ENCODE measurements at places on chromosomes 11 and 22.

DNA sequence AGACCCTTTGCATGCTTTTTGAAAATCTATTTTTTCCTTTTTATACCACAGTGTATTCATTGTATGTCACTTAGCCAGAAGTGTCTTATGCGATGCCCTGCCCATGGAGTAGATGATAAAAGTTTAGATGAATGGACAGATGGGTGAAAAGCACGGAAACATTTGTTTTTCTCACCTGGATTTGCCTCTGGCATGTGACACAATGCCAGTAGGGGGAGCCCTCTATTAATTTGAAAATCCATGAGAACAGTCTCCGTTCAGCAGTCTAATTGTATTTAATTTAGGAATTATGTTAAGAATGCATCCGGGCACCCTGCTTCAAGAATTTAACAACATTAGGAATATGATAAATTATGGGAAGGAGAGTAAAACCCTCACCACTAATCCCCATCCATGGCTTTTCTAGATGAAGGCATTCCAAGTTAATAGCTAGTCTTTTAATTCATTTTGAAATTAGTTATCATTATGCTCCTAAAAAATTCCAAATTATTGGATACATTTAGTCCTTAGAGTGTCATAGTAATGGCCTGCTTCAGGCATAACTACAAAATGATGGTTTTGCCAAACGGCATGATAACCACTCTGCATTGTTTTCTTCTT is 55.3 kb upstream of the ALKBH3 start:
- DNase-seq: peak; percentile 50

DNA sequence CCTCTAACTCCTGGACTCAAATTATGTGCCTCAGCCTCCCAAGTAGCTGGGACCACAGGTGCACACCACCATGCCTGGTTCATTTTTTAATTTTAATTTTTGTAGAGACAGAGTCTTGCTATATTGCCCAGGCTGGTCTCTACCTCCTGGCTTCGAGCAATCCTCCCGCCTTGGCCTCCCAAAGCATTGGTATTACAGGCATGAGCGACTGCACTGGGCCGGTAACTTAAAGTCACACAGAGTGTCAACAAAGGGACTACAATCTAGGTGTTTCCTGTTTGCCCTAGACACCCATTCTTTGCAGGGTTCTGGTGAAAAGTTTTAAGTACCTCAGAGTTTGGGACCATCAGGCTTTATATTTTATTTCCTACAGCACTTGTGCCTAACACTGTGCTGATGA is 8.4 kb downstream of the UVRAG start:
- DNase-seq: no peak

DNA sequence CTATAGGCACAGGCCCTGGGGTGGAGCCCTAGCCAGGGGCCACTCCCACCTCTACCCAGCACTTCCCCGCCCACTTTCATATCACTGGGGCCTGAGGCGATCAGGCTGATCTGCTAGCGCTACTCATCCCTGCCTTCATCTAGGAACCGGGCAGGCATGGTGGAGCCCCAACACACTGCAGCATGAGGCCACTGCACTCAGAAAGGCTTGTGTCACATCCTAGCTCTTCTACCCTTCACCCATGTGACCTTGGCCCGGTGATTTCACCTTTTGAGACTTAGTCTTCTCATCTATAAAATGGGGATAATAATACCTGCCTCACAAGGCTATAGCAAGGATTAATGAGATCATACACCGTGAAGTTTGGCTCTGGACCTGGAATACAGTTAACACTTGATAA is 18.1 kb upstream of the GDPD5 start:
- DNase-seq: no peak

GRCh38 chr22:49765091-49765771 is 62.4 kb downstream of the BRD1 start:
- DNase-seq: no peak

GRCh38 chr11:123264431-123264780 is 69.4 kb upstream of the CLMP start:
- no peak for DNase-seq

GRCh38 chr11:124481365-124482323 is 36.1 kb upstream of the OR8B8 start:
- DNase-seq: peak; percentile 48

- no peak for DNase-seq
Measured at GRCh38 chr11:109849946-109850345, 243.2 kb upstream of the ZC3H12C start.

GRCh38 chr11:16261836-16262644 is 94.3 kb downstream of the SOX6 start:
- DNase-seq: no peak

DNA sequence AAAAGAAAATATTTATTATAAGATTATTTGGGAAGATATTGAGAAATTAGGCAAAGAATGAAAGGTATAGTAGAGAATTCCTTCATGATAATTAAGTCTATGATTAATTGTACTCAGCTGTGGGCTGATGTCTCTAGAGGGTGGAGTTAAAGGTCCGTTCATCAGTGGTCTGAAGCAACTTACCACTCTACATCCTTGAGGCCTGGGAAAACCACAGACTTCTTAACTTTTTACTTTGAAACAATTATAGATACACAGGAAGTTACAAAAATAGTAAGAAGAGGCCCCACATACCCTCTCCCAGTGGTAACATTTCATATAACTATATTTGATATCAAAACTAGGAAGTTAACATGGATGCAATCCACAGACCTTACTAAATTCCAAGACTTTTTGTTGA is 167.0 kb upstream of the NECTIN1 start:
- no peak for DNase-seq

- DNase-seq: no peak
Measured at GRCh38 chr11:58152781-58153180, 27.5 kb upstream of the OR9I1 start.

- no peak for DNase-seq
Measured at GRCh38 chr11:77353131-77353530, 51.6 kb upstream of the GDPD4 start.

DNA sequence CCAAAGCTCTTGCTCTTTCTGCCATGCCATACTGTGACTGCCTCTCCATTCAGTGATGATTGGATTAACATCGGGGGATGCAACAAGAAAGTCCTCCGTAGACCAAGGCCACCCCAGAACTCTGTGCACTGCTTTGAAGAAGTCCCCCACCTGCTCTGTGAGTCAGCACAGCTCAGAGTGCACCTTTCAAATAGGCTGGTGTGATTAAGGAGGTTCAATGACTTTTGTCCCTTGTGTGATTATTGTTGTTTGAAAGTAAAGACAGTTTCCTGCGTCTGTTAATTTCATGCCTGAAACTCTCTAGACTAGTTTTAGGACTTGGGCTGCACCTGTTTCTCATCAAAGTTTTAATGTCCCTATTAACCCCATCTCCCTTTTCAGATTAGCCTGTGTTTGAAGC is 33.0 kb upstream of the DBX1 start:
- DNase-seq: no peak

DNA sequence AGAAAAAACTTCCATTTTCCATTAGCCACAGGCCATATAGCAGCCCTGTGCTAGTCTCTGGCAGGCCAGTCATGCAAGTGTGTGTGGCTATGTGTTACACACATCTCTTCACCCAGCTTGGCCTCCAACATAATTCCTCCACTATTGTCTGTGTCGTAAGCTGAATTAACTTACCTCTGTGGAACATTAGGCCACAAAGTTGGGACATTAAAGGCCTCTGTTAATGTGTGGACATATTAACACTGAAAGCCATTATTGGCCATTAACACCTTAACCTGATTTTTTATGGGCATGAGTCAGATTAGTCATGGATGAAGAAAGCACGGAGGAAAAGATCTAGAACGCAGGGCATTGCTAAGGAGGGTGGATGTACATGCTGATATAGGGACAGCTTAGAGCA is 100.1 kb downstream of the DBX1 start:
- DNase-seq: no peak

GRCh38 chr22:30695871-30696655 is 1.4 kb downstream of the OSBP2 start:
- DNase-seq: no peak

DNA sequence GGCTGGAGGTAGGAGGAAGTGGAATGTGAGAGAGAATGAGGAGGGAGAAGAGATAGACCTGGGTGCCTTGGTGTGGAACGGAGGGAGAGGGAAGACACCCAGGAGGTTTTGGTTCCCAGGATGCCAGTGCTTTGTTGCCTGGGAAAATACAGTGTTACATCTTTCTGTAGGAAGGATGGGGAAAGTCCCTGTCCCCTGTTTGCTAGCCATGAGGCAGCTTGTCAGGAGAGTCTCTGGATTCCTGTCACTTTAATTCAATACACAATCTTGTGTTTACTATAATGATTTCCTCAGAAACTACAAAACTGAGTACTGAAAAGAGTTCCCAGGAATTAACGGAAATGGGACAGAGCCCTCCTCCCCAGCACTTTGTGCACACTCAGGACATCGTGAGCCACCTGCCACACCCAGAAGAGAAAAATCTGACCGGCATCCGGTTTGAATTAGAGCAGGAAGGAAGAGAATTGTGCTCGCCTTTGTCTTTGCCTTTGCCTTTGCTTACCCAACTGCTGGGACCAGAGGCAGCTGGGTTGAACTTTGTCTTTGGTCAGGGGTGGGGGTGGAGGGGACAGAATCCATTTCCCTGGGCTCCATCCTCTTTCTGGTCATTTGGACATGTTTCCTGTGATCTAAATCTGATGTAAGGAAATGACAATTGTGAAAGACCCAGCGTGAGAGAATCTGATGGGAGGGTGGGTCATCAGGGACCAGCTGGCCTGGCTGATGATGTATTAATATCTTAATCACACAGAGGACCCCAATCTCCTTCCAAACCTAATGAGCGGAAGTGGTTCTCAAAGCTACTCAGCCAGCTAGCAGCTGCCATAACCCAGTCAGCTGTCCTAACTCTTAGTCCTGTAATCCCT is 1.3 kb upstream of the LIMK2 start:
- DNase-seq: no peak

DNA sequence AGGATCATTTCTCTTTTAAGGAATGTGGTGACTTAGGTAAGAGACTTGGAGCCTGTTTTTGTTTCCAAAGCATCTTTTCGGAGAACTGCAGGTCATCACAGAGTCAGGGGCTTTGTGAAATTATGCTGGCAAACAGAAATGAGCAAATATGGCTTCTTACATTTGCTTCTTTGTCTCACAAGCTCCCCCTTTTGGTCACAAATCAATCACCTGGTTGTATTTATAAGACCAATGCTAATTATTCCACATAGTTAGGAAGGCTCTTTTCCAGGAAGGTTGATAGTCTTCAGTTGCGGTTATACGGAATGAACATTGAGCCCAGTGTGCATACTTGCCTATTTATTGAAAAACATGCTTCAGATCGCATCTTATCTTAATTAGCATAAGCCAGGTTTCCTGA is 34.6 kb upstream of the CEP126 start:
- peak; percentile 17 for DNase-seq

DNA sequence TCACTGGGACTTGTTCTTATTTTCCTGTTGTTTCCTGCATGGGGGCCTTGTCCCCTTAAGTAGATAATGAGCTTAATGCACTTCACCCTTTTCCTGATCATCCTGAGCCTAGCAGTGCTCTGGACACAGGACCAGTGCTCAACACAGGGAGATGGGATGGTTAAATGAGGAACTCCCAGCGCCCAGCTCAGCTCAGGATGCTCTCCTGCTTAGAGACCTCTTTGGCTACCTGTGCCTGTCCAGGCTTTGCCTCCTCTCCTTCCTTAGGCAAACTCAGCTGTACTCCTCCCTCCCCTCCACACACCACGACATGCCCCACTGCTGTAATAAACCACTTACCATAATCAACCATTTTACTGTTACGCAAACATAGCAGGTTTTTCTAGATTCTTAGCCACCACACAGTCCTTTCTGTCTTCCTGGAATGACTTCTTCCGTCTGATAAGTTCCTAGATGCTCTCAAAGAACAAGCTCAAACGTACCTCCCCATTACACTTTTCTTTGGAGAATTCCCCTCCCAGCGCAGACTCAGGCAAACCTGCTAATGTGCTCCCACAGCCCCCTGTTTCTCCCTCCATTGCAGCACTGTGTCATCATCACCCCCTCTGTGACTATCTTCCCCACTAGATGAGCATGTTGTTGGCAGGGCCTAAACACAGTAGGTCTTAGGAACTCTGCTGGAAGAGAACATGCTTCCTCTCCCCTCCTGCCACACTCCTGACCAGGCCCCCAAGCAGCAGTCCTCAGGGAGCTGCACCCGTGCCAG is 113.6 kb downstream of the MICAL2 start:
- DNase-seq: no peak

- DNase-seq: no peak
Measured at GRCh38 chr11:65278356-65278755, 16.6 kb downstream of the POLA2 start.

GRCh38 chr11:125569915-125570621 is 791 bp downstream of the EI24 start:
- DNase-seq: no peak

DNA sequence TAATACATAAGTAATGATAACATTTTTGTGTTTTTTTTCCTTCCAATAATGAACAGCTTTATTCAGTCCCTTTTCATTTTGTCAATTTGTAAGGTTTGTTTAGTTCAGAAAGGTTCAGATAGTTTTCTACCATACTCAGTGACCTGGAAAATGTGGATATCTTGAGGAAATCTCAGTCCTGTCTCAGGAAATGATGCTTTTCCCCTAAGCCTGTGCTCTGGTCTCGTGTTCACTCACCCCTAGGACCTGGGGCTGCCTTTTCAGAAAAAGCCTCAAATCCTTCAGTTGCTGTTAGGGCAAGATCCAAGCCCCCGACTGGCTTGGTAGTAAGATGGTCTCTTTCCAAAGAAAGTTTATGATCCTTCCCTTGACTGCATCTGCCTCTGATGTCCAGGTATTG is 21.8 kb downstream of the MS4A6A start:
- no peak for DNase-seq

GRCh38 chr11:204587-205109 is 2.6 kb downstream of the BET1L start:
- DNase-seq: peak; percentile 4

GRCh38 chr22:43859176-43859575 is 3.1 kb downstream of the SULT4A1 start:
- no peak for DNase-seq

DNA sequence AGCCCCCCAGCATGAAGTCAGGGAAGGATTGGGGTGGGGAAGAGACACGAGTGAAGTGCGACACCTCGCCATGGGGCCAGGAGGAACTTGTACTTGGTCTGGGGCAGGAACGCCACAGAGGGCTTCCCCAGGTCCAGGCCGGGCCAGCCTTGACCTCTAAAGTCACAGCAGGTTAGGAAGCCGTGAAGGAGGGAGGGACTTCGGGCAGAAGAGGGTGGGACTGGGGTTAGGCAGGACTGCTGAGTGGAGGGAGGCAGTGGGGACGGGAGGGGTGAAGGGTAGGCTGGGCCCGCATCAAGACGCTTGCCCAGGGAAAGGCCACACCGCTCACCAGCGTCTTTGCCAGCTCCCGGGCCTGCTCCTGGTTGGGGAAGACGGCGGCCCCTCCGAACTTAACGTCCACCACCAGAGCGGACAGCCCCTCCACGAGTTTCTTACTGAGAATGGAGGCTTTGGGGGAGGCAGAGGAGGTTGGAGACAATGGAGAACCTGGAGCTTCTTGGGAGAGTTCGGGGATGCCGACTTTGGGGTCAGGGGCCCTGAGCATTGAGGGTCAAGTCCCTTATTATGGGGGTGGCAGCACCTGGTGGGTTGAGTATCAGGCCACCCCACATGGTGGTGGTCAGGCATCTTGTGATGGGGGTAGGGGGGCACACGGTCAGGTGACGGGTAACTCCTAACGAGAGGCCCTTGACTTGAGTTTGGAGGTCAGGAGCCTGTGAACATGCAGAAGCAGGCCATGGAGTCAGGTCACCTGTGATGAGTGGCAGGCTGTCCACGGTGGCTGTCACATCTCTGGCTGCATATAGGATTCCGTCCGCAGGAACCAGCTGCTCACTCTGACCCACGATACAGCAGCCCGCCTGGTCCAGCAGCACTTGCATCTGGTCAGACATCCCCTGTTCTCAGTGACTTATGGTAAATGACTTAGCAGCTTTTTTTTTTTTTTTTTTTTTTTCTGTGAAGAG is 1.7 kb upstream of the SCO2 start:
- DNase-seq: peak; percentile 90

GRCh38 chr11:112871909-112872500 is 89.2 kb upstream of the NCAM1 start:
- DNase-seq: no peak

Data from HAP-1 (cell line).